ENCODE measurements at places on chromosomes 16 and 17.
A peak's percentile ranks its signal among the peaks of the same experiment; 100 is the strongest.

GRCh38 chr17:21774263-21774662 is 81.9 kb downstream of the KCNJ18 start:
- H3K36me3 ChIP-seq, result no peaks in the 10 kb centered on the region
- H3K27me3 ChIP-seq, result no peaks in the 10 kb centered on the region
- H3K4me3 ChIP-seq, result no peak overlapping the region
- DNase-seq, result no peak

DNA sequence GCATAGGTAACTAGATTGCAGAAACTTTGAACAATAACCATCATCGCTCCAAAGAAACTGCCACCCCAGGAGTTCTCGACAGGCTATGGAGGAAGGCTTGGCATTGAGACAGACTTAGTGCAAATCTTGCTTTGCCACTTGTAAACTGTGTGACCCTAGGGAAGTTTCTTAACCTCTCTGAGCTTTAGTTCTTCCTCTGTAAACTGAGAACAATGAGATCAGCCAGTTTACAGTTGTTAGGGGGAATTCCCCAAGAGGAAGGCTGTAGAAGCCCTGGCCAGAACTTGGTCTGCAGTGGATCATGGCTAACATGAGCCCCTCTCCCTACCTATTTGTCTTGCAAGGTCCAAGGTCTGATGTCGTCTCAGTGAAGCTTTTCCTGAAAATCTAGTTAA is 78.9 kb downstream of the NT5M start:
- H3K4me1 ChIP-seq, result no peaks in the 10 kb centered on the region
- no peak overlapping the region for H3K27ac ChIP-seq
- no peaks in the 10 kb centered on the region for H3K36me3 ChIP-seq

DNA sequence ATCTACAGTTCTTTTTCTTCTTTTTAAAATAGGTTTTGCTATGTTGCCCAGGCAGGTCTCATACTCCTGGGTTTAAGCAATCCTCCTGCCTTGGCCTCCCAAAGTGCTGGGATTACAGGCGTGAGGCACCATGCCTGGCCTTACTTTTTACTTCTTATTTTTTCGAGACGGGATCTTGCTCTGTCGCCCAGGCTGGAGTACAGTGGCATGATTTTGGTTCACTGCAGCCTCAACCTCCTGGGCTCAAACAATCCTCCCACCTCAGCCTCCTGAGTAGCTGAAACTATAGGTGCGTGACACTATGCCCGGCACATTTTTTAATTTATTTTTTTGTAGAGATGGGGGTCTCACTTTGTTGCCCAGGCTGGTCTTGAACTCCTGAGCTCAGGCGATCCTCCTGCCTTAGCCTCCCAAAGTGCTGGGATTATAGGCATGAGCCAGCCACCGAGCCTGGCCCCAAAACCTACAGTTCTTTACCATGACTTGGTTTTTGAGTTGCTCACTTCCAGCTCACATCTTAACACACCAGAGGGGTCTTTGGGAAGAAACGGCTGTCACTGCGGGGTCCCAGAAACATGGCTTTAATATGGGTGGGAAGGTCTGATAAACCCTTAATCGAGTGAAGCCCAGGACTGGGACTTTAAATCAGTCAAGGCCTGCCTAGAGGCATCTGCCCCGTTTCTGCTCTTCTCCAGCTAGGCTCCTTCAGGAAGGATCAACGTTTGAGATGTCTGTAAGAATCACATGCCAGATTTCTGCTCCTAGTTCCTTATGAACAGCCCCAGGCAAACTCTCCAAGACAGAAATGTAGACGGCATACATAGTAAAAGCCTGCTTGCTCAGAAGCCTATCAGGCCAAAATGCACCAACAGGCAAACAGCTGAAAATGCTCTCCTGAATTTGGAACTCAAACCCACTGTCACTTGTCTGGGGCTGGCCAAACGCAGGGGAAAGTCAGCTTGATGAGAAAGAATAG is 91.7 kb upstream of the TOB1 start:
- no peak overlapping the region for H3K4me3 ChIP-seq
- H3K27ac ChIP-seq, result no peak overlapping the region
- no peak for DNase-seq
- H3K36me3 ChIP-seq, result no peaks in the 10 kb centered on the region
- H3K27me3 ChIP-seq, result no peaks in the 10 kb centered on the region

DNA sequence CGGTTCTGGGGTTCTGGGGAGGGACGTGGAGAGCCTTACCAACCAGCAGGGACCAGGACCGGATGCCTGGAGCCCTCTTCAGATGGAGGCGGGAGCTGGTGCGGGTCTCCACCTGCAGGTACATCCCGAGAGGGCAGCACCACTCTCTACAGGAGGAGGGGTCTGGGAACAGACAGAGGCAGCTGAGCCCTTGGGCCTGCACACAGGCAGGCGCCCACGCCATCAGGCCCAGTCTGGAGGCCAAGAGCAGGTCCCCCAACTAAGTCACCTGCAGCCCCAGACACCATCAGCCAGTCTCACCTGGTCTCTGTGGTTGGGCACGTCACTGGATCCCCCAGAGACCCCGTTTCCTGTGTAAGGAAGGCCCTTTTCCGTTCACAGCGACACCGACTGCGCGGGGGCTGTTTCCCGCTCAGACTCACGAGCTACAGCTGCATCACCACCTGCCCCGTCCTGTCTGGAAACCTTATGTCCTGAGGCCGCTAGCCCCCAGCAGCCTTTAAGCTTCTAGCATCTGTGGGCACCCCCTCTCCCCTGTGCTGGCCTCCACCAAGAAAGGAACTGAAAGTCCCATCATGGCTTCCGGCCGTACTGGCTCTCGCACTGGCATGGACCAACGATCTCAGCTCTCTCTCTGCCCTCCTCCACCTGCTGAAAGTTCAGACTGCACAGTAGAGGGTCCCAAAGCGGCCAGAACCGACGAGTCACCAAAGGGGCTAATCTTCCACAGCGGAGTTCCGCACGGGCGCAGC is 1.2 kb downstream of the CYBC1 start:
- H3K4me1 ChIP-seq, result peaks cover 41% of the 10 kb centered on the region
- H3K27me3 ChIP-seq, result no peaks in the 10 kb centered on the region
- H3K27ac ChIP-seq, result peak overlapping the region; percentile 99
- peaks cover 36% of the 10 kb centered on the region for H3K36me3 ChIP-seq

GRCh38 chr16:24507959-24508480 is 31.3 kb upstream of the RBBP6 start:
- H3K36me3 ChIP-seq, result no peaks in the 10 kb centered on the region
- no peak for DNase-seq
- no peak overlapping the region for H3K27ac ChIP-seq
- H3K4me3 ChIP-seq, result no peak overlapping the region
- H3K4me1 ChIP-seq, result no peaks in the 10 kb centered on the region
- H3K27me3 ChIP-seq, result no peaks in the 10 kb centered on the region

All from activated naive CD4-positive, alpha-beta T cell treated with anti-CD3 and anti-CD28 coated beads for 36 hours (primary cell).